Mesenchymal stem cell (in vitro differentiated cells and primary cell): ENCODE measurements at places on chromosomes 16 and 17.

DNA sequence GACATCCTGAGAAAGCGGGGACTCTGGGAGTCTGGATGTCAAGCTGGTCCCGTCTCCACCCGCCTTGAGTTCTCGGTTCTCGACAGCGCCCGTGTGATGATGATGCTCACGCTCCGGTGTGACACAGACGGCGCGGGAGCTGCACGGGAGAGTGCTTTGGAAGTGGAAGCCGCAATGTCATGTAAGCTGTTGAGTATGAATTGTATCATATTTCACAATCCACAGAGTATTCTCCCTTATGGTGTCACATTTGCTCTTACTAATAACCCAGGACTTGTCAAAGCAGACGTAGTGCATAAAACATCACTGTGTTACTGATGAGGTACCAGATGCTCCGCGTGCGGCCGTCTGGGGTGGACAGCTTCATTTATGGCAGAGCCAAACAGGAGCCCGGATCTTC is 217.5 kb upstream of the CHMP6 start:
- no peak for DNase-seq

GRCh38 chr16:56748191-56748590 is 18.3 kb downstream of the NUP93 start:
- no peak for DNase-seq

GRCh38 chr16:11308493-11309283 is 27.6 kb upstream of the PRM1 start:
- DNase-seq = no peak

- no peak for DNase-seq
These were observed 786 bp upstream of the CDK5RAP3 start for GRCh38 chr17:47969930-47970724.

GRCh38 chr16:57873218-57873617 is 70.9 kb upstream of the KIFC3 start:
- DNase-seq = no peak

DNA sequence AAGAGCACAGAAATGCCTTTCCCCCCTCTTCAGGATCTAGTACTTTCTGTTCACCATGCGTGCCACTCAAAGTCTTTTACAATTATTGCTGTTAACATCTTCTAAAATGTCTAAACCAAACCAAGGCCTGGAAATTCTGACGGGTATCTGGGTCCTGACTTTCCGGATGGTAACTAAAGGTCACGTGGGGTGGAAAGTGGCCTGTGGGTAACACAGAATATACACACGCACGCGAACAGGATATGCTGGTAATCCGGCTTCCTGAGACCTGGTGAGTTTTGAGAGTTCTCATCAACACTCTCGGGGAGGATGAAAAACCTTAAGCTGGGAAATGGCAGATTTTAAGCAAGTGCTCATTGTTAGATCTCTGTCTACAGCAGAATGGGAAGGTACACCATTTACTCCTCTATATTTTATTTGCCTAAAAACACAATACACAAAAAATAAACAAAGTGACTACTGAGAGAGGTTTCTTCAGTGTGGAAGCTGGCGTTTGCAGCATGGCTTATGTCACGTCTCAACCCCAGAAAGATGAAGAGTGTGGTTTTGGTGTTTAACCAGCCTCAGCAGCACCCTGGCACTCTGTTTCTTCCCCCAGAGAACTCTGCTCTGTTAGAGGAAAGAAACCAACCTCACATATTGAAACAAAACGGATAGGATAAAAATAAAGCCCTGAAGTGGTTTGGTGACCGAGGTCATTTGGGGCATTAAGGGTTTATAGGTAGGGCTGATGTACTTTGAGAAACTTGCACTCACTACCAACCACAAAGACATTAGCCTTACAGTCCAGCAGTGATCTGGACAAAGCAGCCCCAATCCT is 37.3 kb downstream of the SMG6 start:
- DNase-seq = peak; percentile 44

- no peak for DNase-seq
These were observed 168.4 kb downstream of the ENGASE start for GRCh38 chr17:79242873-79243602.

DNA sequence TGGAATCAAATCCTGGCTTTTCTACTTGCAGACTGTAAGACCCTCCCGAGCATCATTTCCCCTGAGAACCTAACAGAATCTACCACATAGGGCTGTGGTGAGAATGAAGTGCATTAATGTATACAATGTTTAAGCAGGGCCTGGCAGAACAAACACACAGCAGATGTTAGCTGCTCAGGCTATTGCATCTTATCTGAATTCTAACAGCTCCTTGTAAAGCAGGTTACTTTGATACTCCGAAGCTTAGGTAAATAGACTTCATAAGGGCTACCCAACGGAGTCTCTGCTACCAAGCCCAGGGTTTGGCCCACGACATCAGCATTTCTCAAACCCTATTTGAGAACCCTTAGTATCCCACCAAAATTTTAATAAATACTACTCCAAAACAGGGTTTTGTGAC is 24.4 kb upstream of the NOS2 start:
- DNase-seq = no peak

GRCh38 chr17:82228842-82229697 is at the start of gene SLC16A3:
Gene SLC16A3 (plus strand): TSS chr17:82229042. CDS start chr17:82236009, 6,967 bp downstream.
- DNase-seq = peak; percentile 78

DNA sequence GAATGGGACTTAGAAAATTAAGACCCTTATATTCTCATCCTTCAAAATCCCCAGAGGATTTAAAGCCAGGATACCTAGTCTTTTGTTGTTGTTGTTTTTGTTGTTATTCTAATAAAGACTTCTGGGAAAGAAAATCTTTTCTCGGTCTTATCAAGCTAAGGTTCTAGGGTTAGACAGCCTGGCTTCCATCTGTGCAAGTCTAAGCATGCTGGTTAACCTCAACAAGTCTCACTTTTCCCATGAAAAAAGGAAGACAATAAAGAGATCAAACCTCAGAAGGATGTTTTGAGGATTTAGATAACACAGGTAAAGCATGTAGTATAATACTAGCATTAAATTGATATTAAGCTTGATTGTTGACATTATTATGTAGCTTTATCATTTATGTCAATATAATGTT is 486.4 kb upstream of the SOX9 start:
- no peak for DNase-seq

GRCh38 chr17:55822028-55822427 is 71.2 kb downstream of the PCTP start:
- no peak for DNase-seq

DNA sequence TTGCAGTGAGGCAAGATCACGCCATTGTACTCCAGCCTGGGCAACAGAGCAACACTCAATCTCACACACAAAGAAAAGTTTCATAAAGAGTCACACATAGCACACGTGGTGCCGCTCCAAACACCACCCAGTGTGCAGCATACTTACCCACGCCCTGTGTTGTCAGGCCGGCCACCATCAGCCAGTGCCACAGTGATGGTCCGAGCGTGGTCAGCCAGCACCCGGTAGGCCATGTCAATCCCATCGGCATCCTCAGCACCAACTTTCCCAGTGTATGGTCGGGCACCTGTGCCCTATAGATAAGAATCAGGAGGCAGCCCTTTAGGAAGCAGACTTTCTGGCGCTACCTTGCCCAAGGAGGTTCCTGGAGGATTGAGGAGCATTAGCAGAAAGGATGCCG is 17.7 kb upstream of the EXOSC6 start:
- DNase-seq = no peak

DNA sequence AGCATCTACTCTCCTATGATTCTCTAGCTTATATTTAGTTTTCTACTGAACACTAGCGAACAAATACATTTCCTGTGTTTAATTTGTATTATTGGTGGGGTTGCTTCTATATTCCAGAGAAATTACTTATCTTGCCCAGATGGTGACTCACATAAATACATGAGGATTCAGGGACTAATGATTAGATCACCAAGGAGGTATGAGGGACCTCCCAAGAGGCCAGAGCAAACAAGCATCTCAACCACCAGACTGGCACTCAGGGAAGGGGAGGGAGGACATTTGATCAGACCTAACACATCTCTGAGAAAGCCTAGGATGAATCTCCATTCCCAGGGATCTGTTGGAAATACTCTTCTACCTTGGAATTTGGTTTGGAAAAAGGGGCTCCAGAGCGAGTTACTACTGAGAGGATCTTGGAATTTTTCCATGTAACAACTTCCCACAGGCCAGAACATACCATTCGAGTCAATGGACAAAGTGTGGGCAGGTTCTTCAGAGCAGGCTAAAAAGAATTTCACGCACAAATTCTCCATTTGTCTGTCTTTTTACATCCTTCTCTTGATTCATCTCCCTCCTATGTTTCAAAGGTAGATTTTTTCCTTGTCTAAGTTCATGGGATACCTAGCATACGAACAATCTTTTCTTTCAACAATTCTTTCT is 262.6 kb upstream of the MYOCD start:
- DNase-seq = peak; percentile 79

DNA sequence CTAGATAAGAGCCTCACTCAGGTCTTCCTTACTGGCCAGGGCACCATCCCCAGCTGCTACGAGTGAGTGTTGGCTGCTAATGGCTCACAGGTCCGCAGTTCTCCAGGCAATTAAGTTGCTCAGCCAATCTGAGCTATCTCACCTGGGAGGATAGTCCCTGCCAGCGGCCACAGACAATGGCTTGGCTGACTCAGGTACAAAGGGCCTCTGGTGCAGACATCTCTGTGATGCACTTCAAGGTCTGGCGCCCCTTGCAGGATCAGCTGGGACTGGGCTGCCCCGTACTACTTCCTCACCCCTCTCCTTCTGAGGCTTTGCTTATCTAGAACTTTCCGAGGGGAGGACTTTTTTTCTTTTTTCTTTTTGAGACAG is 49.2 kb upstream of the EMP2 start:
- no peak for DNase-seq

GRCh38 chr17:16486373-16487250 is 5.4 kb downstream of the LRRC75A start:
- DNase-seq = peak; percentile 48

DNA sequence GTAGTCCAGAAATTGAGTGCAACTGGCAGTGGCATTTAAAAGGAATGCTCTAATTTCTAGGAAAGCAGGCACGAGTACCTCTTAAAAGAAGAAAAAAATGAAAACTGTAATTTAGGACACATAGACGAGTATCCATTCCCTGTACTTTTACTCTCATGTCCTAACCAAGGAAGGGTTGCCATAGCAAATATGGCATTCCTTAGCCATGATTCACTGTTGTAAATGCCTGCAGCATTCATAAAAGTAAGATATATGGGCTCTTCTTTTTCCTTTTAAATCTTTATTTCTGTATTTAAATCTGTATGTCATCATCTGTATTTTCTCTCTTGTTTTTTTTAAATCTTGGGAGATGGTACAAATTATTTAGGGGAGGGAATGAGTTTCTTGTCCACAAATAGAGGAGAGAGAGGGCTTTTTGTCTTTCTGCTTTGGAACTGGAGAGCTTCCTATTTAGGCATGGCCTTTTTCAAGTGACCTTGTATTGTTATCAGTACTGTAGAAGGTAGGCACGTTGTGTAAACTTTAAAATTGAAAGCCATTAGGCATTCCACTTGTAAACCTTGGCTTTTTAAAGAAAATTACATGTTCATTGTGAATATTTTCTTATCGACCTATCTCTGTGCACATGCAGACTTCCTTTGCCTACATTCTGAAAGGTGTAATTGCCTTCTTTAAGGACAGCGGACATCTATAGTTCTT is 50.0 kb downstream of the TENT4B start:
- DNase-seq = peak; percentile 93
